ENCODE measurements at places on chromosomes 6 and 20.

DNA sequence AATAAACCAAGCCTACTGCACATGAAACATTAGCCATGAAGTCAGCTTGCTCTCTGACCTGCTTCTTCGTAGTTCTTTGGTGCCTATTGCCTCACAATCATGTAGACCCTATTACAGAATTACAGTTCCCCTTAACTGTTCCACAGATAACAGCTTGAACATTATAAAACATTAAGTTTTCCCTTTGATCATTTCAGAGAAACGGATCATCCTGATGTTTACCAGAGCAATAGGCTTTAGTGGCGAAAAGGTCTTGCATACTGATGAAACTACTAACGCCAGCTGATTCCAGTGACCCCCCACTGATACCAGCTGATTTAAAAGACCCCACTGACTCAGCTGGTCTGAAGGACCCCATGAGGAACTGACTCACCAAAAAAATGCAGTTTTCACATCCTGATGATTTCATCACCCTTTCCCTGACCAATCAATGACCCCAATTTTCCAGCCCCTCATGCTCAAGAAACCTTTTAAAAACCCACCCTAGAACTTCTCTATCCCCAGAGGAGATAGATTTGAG, 39.4 kb upstream of the MLIP start:
- no peak for DNase-seq

DNA sequence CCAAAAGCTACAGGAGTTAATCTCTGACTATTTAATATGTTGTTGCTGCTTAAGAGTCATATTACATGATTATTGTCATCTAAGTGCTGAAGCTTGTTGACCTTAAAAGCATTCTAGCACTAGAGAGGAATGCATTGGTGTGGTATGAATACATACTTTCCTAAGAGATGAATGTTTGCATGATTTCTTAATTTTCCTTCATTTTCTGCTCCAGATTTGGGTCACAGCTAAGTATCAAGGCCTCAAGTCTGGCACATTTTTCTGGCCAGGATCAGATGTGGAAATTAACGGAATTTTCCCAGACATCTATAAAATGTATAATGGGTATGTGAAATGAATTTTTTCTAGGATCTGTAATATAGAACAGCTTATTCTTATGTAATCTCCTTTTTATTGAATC, 53.6 kb downstream of the ENPP1 start:
- DNase-seq: no peak

DNA sequence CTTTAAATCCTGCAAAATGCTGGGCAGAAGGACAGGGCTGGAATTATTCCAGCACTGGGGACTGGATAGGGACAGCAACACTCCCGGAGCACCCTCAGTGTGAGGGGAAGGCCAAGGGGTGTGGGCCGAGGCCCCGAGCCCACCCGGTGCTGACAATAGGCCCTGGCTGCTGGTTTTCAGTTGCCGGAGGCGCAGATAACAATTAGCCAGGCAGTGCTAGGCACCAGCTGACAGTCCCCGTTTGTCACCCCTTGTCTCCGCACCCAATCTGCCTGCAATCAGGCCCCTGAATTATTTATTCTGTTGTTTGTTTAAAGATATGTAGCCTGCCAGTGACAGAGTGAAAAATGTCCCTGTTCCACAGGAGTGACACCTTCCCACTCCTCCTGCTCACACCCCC, 120.0 kb downstream of the GRM4 start:
- no peak for DNase-seq

- DNase-seq: no peak
These were observed 88.6 kb upstream of the SLC35F1 start for GRCh38 chr6:117818449-117818848.

DNA sequence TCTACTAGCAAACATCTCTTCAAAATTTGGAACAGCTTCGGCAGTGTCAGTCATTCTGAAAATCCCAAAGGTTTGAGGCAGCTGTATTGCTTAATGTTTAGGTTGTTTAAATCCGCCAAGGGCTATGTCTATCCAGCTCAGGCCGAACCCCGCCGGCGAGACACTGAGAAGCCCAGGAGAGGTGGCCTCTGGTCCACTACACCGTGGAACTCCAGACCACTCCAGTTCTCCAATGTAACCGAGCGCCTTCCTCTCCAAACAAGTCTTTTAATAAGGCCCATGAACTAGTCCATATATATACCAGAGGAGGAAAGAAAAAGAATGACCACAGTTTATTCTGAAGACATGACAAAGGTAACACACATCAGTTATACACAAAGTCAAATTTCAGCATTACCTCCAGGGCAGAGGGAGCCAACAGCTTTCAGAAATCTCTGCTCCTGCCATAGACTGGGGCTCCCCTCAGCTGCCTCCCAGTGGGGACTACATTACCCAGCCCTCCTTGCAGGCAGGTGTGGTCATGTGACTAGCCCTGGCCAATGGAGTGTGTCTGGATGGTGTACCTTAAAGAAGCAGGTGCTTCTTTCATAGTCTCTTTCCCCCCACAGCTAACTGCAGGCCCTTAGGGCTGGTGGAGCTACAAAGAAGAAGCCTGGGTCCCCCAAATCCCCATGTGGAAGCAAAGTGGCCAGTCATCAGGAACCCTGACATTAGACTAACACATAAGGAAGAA, at the start of gene RAMACL:
Gene RAMACL (minus strand): TSS at position 255 of the 733 bp plus-strand sequence. CDS start 201 bp downstream, at position 54.
- no peak for DNase-seq

DNA sequence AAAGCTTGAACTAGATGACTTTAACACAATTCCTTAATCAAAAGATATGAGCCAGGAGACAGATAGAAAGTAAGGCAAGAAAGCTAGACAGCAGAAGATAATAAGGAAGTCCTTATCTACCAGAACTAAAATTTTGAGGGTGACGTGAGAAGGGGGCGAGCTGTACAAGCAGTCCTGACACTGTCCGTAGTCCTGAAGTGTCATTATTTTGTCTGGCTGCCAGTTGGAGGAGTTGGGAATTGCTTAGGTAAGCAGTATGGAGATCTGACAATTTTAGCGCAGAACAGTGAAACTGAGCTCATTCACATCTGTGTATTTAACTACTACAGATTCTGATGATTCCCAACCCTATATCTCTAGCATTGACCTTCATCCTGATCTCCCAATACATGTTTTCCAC, 25.8 kb upstream of the CEP85L start:
- no peak for DNase-seq

DNA sequence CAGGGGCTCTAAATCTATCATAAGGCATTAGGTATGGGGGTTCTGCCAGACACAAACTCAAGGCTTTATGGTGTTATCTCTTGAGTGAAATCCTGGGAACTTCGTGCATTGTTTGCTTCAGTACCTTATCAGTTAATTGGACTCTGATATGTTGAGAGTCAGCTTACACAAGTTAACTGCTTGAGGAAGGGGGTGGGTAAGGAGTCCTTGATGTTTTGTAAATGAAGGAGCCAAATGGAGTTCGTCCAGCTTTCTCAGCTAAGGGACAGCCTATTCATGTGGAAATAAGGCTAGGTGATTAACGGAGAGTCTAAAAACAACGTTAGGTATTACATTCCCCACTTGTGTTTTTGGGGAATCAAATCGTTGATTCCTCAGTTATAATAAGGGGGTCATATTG, 157.4 kb downstream of the TRIM27 start:
- no peak for DNase-seq

DNA sequence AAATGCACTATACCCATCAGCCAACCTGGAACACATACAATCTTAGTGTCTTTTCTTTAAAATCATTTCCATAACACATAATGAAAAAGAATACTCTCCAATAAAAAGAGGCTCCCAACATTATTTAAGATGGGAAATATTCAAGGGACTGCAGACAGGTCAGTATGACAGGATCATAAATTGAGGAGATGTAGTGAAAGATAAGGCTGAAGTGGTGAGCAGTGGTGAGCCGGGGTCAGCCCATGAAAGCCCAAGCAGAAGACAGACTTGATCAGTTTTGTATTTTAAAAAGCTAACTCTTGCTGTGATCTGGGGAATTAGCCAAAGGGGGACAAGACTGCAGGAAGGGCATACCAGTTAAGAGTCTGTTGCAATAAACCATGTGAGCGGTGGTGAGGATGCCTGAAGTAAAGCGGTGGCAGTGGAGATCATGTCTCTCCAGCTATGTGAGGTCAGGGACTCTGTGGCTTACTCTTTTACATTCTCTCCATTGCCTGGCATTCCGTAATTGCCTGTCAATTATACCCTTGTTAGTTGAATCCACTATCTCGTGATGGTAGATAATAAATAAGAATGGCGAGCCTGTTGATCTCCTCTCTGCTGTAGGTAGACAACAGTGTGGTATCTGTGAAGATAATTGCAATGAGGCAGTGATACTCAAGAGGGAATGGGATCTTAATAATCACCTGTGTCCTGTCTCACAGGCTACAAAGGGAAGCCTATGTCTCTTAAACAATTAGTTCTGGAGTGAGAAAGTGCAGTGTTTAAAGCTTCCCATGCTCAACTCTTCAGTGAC, 97.4 kb downstream of the FILIP1 start:
- no peak for DNase-seq

GRCh38 chr20:58231683-58232082, 3.2 kb upstream of the ANKRD60 start:
- DNase-seq: no peak

- DNase-seq: no peak
These were observed 85.6 kb downstream of the PFDN4 start for GRCh38 chr20:54293526-54293925.

DNA sequence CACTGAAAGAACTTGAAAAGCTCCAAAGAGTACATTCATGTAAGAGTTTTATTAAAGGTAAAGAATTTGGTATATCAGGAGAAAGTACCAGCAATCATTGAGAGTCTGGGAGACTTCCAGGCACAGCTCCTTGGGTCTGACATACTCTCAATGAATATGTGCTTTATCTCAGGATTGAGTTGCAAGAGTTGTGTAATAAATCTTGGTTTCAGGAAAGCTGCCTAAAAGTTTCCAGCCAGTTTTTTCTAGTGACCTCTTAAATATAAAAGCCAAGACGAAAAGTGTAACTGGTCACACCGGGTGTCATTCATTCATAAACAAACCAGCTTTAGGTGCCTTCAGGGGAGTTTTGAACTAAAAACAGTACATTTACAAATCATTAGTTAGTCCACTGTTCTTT, 21.6 kb upstream of the GJA1 start:
- no peak for DNase-seq

GRCh38 chr6:38366234-38366633, 273.5 kb downstream of the BTBD9 start:
- DNase-seq: no peak

GRCh38 chr6:83597051-83597450, 84.7 kb downstream of the PRSS35 start:
- no peak for DNase-seq

GRCh38 chr20:58981628-58982364, 740 bp downstream of the NELFCD start:
- no peak for DNase-seq

DNA sequence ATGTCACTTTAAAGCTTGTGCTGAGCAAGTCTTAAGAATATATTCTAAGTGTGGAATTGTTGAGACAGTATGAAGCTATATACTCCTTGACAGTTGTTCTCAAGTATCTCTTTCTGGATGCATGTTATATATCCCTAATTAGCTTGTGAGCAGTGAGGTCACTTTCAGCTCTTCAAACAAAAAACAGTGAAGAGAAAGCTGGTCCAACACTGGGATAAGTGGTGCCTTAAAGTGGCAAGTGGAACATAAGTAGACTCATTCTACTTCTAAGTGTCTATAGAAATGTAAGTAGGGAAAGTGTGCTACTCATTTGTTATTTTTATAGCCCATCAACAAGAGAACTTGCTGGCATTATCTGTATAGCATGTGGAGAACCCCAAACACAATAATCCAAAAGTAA, 133.1 kb upstream of the BACH2 start:
- no peak for DNase-seq

- DNase-seq: no peak
These were observed 10.0 kb upstream of the TBX18 start for GRCh38 chr6:84774157-84774984.

GRCh38 chr6:164107297-164107995, 692.9 kb downstream of the QKI start:
- no peak for DNase-seq

GRCh38 chr6:142700032-142700431, 244.9 kb downstream of the HIVEP2 start:
- no peak for DNase-seq

- no peak for DNase-seq
These were observed 431.0 kb upstream of the MARCKS start for GRCh38 chr6:113425977-113426660.

- no peak for DNase-seq
These were observed 93.6 kb downstream of the SNAP91 start for GRCh38 chr6:83615025-83615999.

GRCh38 chr6:109991201-109992101, 13.3 kb downstream of the GPR6 start:
- DNase-seq: no peak

All from stimulated activated CD4-positive, alpha-beta T cell treated with anti-CD3 and anti-CD28 coated beads, Interleukin-1b, Interleukin-23, amount 100 ng/mL, for 1 hour (primary cell).